Lung microvascular endothelial cell (primary cell): ENCODE measurements at places on chromosomes 6 and 20. TPM values are rescaled to one million over a fixed set of nuclear protein-coding genes. Genes with fewer than 3 reads are reported as not detected.
A peak's percentile ranks its signal among the peaks of the same experiment; 100 is the strongest.

SYCP2L gene
- total RNA-seq: not detected in 2 replicates

TCF21 gene
- not detected in 2 replicates for total RNA-seq

DNA sequence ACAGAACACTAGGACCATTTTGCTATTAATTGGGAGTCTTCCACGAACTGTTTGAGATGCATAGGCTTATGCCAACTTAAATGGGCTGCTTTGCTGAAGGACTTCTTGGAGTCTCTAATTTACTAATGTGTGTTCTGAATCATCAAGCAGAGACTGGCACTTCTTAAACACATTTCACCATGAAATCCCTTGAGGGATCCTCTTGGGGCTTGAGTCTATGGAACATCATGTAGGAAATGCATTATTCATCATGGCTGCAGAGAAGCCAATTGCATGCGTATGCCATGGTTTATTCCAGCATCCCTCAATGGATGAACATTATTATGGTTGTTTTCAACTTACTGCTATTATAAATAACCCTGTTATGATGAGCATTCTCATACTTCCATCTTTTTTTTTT, 73.4 kb downstream of the FGD2 start:
- no peak for DNase-seq

- DNase-seq: no peak
These were observed 29.8 kb upstream of the TCP11 start for GRCh38 chr6:35170891-35171290.

- DNase-seq: no peak
These were observed 3.7 kb upstream of the CST11 start for GRCh38 chr20:23456409-23456808.

- DNase-seq: peak; percentile 50
These were observed 38.0 kb upstream of the PRSS35 start for GRCh38 chr6:83474309-83474708.

DNA sequence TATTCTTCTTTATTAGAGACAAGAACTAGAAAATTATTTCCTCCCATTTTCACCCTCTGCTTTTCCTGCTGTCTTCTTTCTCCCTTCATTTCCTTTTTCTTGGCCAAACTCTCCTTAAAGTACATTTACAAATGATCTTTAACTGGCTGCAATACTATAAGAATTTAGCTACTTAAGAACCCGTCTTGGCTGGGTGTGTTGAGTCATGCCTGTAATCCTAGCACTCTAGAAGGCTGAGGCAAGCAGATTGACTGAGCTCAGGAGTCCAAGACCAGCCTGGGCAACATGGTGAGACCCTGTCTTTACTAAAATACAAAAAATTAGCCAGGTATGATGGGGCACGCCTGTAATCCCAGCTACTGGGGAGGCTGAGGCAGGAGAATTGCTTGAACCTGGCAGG, 39.3 kb upstream of the SRPK1 start:
- no peak for DNase-seq
